Aorta (tissue), 5 donors: ENCODE measurements at places on chromosomes 1 and 21. TPM values are rescaled to one million over a fixed set of nuclear protein-coding genes. Genes with fewer than 3 reads are reported as not detected.

- no peaks in the 10 kb centered on the region for H3K27me3 ChIP-seq
- no peak for DNase-seq
- no peaks in the 10 kb centered on the region for H3K36me3 ChIP-seq
- no peak overlapping the region for H3K4me3 ChIP-seq
- no peaks in the 10 kb centered on the region for H3K4me1 ChIP-seq
Observed at GRCh38 chr1:227942021-227942715, 5.6 kb downstream of the WNT9A start.

GRCh38 chr1:228348708-228349467 is 57.7 kb downstream of the TRIM11 start:
- no peaks in the 10 kb centered on the region for H3K4me1 ChIP-seq
- H3K4me3 ChIP-seq: no peak overlapping the region
- H3K27ac ChIP-seq: no peak overlapping the region
- no peaks in the 10 kb centered on the region for H3K36me3 ChIP-seq
- no peaks in the 10 kb centered on the region for H3K27me3 ChIP-seq

DNA sequence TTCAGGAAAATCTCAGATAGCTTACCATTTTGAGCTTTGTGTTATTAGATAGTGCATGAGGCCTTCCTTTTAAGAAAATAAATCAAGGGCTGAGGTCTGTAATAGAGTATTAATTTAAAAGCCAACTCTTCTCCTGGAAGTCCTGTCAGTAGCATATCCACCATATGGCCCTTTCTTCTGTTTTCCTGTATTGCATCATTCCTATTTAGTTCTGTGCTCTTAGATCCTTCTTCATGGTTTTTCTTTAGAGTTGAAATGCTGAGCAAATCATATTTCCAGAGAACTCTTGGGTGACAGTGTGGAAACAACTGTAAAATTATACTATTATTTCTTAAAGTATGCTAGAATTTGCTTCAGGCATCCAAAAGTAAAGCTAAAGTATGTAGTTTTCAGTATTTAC is 91.7 kb downstream of the TTC3 start:
- DNase-seq: no peak
- no peaks in the 10 kb centered on the region for H3K27me3 ChIP-seq
- peaks cover 7% of the 10 kb centered on the region for H3K36me3 ChIP-seq
- H3K4me1 ChIP-seq: no peaks in the 10 kb centered on the region
- H3K4me3 ChIP-seq: no peak overlapping the region
- no peak overlapping the region for H3K27ac ChIP-seq

DNA sequence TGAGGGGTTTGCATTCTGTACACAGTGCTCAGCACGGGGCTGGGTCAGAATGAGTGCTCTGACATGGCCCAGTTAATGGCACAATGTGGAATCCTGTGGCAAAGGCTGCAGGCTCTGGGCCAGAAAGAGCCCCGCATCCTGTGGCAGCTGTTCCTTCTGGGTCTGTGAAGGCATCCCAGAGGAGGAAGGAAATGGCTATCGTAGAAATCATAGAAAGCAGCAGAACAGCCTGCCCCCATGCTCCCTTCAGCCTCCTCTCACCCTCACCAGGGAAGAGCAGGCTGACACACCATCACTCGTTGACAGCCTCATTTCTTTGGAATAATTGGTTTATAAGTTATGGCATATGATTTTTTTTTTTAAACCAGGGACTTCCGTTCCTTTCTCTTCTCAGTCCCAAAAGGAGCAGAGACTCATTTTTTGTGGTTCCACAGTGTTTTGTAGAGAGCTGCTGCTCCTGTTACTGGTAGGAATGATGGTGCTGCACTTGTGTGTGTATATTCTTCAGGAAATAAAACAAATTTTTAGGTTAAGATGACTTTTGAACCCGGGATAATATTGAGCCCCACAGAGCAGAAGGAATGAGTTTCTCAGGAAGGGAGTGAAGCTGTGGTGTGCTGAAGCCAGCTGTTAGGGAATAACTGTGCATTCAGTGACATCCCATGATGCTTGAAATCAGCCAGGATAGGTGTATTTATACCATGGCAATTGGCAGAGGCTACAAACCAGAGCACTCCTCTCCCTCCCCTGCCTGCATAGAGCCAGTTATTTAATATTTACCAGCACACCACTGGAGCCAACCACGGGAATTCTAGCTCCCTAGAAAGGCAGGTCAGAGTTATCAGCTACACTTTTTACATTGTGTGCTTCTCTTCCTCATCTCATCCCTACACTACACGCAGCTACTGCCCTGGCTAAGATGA is 32.0 kb downstream of the PLXNA2 start:
- no peak for DNase-seq
- no peak overlapping the region for H3K27ac ChIP-seq
- peaks cover 8% of the 10 kb centered on the region for H3K36me3 ChIP-seq
- no peak overlapping the region for H3K4me3 ChIP-seq
- H3K4me1 ChIP-seq: no peaks in the 10 kb centered on the region

- no peak overlapping the region for H3K27ac ChIP-seq
- no peaks in the 10 kb centered on the region for H3K27me3 ChIP-seq
- H3K4me3 ChIP-seq: no peak overlapping the region
Observed at GRCh38 chr1:200299571-200299970, 110.3 kb downstream of the ZNF281 start.

DNA sequence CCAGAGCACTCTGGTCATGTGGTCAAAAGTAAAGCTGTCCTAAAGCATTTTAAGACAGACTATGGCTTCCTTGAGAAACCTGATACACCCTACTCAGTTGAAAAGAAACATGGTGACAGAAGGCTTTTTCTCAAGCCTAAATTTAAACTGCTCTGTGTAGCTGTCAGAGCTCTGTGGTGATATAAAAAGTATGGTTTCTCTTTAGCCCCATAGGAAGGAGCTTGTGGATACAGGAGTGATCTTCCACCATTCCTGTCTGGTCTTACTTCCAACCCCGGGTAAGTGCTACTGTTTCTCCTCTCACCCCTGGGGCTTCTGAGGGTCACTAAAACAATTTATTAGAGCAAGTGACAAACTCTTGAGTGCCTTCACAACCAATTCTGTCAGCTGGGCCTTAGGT is 8.5 kb downstream of the TP53BP2 start:
- no peak overlapping the region for H3K4me3 ChIP-seq
- H3K36me3 ChIP-seq: no peaks in the 10 kb centered on the region
- H3K4me1 ChIP-seq: peaks cover 31% of the 10 kb centered on the region
- DNase-seq: no peak
- H3K27ac ChIP-seq: peak overlapping the region; percentile 34
- H3K27me3 ChIP-seq: no peaks in the 10 kb centered on the region

DNA sequence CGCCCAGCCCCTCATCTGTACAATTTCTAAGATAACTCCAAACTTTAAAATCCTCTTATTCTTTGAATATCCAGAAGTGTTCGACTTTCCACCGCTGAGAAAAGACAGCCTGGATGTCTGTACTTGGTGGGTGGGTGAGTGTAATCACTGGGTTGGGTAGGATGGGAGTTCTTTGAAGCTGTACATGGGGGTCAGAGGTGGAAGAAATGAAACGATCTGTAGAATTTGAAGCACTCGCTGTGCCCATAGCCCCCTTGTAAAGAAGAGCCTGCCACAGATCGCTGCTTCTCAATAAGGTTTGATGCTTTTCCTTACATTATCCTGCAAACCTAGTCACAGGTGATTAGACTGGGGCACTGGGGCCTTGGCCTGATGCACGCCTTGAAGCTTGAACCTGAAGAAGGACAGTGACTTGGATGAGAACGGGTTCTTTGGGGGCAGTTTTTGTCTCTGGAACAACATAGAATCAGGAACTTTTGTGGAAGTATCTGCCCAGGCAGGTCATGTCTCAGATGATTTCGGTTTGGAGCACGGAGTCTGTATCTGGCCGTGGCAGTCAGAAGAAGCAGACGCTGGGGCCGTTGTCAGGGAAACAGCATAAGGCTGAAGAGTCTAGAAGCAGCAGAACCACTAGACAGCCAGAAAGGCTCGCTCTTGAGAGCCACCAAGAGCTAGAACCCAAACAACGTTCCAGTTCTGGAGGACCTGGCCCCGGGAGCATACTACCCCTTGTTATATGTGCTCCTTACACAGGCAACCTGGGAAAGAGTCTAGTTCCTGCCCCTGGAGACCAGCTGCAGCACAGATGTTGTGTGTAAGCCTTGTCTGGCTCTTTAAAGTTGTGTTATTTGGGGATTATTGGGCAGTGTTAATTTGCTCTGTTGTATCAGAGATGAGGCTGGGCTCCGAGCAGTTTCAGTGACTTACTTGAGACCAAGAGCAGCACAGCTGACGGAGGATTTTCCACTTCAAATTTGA is 45.1 kb upstream of the SCCPDH start:
- H3K27ac ChIP-seq: no peak overlapping the region
- no peaks in the 10 kb centered on the region for H3K27me3 ChIP-seq
- no peak for DNase-seq

DNA sequence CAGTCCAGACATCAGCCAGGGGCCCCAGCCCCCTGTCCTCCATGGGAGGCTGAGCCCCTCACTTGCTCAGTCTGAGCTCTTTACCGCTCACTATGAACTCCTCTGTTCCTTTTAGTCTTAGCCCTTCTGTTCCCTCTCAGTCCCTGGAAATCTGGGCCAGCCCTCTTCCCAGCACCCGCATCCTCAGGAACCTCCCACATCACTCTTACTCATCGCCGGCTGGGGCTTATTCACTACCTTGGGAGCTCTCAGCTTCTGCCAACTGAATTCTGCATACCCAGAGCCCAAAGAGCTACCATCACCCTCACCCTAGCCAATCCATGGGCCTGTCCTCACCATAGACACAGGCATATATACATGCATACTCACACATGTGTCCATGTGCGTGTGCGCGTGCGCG is 11.5 kb downstream of the KNCN start:
- H3K36me3 ChIP-seq: no peaks in the 10 kb centered on the region
- H3K27me3 ChIP-seq: no peaks in the 10 kb centered on the region
- no peak for DNase-seq
- H3K27ac ChIP-seq: no peak overlapping the region

DNA sequence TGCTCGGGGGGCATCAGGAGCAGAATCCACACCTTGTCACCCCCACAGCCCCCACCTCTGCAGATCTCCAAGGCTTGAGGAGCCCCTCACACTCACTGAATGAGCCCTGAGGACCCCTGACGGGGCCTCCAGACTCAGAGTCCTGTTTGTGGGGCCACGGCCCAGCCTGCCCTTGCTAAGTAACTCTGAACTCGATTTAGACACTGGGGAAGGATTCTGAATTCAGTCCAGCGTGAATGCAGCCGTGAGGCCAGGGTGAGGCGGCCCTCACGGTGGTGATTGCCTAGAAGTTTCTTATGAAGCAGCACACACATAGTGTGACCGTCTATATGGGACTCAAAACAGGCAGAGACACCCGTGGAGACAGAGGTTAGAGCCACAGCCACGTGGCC is 58.9 kb upstream of the ADARB1 start:
- H3K4me3 ChIP-seq: no peak overlapping the region
- no peak for DNase-seq
- no peaks in the 10 kb centered on the region for H3K27me3 ChIP-seq
- no peaks in the 10 kb centered on the region for H3K4me1 ChIP-seq

DNA sequence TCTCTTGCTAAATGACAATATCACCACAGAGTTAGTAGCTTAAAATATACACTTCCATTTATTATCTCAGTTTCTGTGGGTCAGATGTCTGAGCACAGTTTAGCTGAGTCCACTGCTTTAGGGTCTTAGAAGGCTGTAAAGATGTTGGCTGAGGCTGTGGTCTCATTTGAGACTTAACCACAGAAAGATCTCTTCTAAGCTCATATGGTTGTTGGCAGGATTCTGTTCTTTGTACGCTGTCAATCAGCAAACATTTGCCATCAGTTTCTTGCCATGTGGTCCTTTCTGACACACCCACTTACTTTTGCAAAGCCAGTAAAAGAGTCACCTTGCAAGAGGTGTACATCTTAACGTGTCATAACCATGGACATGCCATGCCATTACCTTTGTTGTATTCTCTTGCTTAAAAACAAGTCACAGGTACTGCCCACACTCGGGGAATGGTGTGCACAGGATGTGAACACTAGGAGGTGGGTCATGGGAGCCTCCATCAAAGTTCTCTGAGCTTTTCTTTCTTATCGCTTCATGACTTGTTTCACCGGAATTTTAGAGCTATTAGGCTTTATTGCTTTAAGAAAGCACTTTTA is 18.7 kb downstream of the DYRK1A start:
- H3K27ac ChIP-seq: no peak overlapping the region
- no peak overlapping the region for H3K4me3 ChIP-seq
- H3K27me3 ChIP-seq: no peaks in the 10 kb centered on the region
- no peaks in the 10 kb centered on the region for H3K36me3 ChIP-seq
- no peak for DNase-seq

GRCh38 chr1:234529950-234530237 is 50.9 kb upstream of the TARBP1 start:
- H3K4me3 ChIP-seq: peak overlapping the region; percentile 35
- H3K4me1 ChIP-seq: peaks cover 17% of the 10 kb centered on the region
- no peaks in the 10 kb centered on the region for H3K36me3 ChIP-seq

DNA sequence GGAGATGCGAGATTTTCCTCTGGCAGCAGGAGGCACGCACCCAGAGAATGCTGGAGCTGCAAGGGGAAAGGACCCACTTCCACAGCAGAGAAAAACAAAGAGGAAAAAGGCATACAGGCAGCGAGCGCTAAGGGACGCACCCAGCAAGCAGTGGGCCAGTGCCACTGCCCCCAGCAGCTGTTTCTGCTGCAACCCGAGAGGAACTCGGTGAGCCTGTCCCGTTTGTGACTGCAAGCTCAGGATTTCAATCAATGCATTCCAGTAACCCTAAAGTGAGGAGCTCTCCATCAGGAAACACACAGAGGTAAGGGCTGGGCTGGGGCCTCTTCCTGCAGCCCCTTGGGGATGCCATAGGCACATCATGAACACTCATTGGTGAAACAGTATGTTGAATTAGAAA is 58.7 kb downstream of the ACP6 start:
- peaks cover 6% of the 10 kb centered on the region for H3K36me3 ChIP-seq
- H3K4me1 ChIP-seq: no peaks in the 10 kb centered on the region
- DNase-seq: no peak
- no peak overlapping the region for H3K4me3 ChIP-seq
- H3K27ac ChIP-seq: no peak overlapping the region

GRCh38 chr1:231231511-231231910 is 9.5 kb upstream of the GNPAT start:
- no peaks in the 10 kb centered on the region for H3K4me1 ChIP-seq
- H3K27ac ChIP-seq: no peak overlapping the region
- no peaks in the 10 kb centered on the region for H3K36me3 ChIP-seq
- no peak overlapping the region for H3K4me3 ChIP-seq
- DNase-seq: no peak
- no peaks in the 10 kb centered on the region for H3K27me3 ChIP-seq

DNA sequence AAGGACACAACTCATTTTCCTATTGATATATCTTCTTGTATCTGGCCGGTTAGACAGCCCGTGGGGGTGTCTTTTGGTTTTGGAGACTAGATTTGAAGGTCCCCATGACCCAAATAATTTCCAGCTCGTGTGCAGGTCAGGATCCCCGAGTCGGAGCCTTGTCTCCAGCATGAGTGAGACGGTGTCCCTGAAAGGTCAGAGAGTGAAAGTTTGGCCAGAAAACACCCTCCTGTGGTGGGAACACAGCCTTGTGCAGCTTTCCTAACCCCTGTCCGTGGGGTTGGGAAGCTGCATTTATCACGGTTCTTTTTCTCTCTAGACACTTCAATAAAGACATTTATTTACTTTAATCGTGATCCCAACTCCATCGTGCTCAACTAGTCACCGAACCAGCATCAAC is 17.6 kb downstream of the COQ8A start:
- no peaks in the 10 kb centered on the region for H3K36me3 ChIP-seq
- no peaks in the 10 kb centered on the region for H3K27me3 ChIP-seq

- H3K4me1 ChIP-seq: no peaks in the 10 kb centered on the region
- DNase-seq: no peak
- H3K27me3 ChIP-seq: peaks cover 3% of the 10 kb centered on the region
- H3K4me3 ChIP-seq: no peak overlapping the region
Observed at GRCh38 chr1:20361805-20362381, 71.2 kb downstream of the VWA5B1 start.

Gene AADACL4
- total RNA-seq: not detected

Gene RNU1-4
- 7,231 TPM for total RNA-seq

Gene EXTL1
- 1.3 TPM for total RNA-seq

Gene CFAP141
- total RNA-seq: not detected

Gene UBASH3A
- 0.75 TPM for total RNA-seq

Gene THEM5
- not detected for total RNA-seq

Gene NOTCH2
- total RNA-seq: 216 TPM

Gene TNFRSF1B
- 42.1 TPM for total RNA-seq
